ENCODE measurements at places on chromosomes 3 and 15.

GRCh38 chr15:93048759-93049161, 40.3 kb downstream of the RGMA start:
- peak; percentile 23 for DNase-seq

DNA sequence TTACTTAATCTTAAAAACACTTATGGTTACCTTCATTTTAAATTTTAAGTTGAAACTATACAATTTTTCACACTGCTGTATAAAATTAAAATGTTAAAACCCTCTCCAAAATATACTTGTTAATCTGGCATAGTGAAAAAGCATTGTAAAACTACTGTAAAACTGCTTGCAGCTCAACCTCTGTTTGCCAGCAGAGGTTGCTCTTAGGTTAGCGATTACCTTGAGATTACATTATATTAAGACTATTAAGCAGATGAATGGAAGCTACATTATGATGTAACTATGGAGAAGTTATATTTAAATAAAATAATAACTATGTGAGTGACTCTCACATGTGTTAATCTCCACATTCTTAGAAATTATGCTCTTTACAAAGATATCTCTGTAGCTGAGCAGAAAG, 143.6 kb upstream of the SLITRK3 start:
- no peak for DNase-seq

GRCh38 chr3:8825153-8825825, 55.9 kb upstream of the OXTR start:
- DNase-seq, result no peak

DNA sequence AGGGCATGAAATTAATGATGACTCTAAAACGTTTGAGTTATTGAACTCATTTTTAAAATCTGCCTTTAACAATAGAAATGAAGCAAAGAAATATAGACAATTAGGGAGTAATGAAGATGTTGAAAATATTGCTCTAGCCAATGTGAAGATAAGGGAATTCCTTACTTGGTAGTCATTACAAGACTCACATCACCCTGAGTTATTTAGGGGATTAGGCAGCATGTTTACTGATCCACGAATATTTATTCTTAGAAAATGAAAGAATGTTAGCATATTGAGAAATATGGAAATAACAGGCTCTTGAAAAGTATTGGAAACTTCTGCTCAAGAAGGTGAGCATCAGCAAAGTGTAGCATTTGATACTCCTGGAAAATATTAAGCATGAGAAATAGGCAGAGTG, 398.1 kb upstream of the ARPP21 start:
- DNase-seq, result no peak

GRCh38 chr3:105497386-105497785, 130.7 kb downstream of the ALCAM start:
- no peak for DNase-seq

DNA sequence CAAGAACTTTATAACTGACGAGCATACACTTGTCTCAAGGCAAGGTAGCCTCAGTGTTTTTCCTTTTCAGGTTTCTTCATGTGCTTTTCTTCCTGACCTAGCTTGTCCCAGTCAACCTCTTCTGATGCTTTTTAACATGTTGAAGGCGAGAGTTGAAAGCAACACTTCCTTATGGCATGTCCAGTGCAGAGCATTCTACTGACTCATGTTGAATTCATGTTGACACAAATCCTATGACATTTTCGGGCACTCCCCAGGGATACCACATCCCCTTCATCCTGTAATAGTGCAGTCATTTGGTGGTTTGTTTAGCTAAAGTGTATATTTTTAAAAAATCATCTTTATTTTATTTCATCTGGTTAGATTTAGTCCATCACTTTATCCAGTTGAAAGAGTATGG, 75.9 kb upstream of the CBLB start:
- DNase-seq, result no peak

- DNase-seq, result no peak
These were observed 588.3 kb upstream of the SEMA6D start for GRCh38 chr15:47129033-47129432.

GRCh38 chr3:14829811-14830210, 11.0 kb downstream of the FGD5 start:
- DNase-seq, result no peak

GRCh38 chr3:151047636-151048035, 37.8 kb upstream of the MED12L start:
- DNase-seq, result peak; percentile 80

- DNase-seq, result peak; percentile 27
These were observed 347.7 kb downstream of the ZBBX start for GRCh38 chr3:167032267-167032876.

DNA sequence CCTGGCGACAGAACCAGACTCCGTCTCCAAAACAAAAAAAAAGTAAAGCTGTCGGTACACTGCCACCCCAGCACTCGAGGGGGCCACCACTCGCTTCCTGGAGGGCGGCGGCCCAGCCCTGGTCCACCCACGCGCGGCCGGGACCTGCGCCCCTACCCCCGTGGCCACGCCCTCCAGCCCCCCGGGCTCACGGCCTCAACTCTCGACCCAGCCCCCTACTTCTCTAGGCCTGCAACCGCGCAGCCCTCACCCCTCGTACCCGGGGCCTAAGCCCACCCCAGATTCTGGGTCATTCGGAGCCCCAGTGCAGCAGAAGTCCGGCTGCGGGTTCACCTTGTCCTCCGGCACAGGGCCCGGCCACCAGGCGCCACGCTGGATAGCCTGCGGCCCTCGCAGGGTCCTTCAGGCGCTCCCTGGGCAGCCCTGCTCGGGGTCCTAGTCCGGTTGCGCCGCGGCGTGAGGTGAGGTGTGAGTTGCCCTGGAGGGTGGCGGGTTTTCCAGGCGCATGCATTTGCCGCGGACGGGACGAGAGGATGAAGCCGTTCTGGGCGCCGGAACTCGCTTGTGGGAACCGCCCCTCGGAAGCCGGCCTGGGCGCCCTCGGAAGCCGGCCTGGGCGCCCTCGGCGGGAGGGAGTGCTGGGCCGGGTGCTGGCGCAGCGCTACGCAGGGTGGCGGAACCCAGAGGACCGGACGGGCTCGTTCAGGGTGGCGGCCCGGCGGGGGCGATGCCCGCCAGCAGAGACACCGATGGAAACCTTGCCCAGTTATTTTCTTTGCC, 32.3 kb downstream of the SPINK8 start:
- DNase-seq, result peak; percentile 91

DNA sequence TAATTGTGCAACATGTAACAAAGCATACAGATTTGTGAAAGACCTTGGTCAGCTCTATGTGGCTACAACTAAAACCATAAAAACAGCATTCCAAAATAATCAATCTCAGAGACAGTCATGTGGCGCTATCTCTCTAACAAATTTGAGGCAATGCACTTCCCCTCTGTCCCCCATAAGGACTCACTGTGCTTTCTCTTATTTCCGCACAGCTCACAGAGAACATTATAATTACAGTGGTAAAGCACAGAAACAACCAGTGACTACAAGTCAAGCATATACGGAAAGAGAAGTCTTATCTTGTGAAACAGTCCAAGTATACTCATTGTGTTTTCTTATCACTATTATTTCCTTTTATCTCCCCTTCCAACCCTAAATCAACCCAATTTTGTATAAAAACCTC, 64.3 kb downstream of the RYK start:
- peak; percentile 69 for DNase-seq

Measured in hematopoietic multipotent progenitor cell treated with erythropoietin and hydrocortisone succinate and interleukin-3 and kit ligand, for 8 days (in vitro differentiated cells).